Inflammatory macrophage (primary cell): ENCODE measurements at places on chromosomes 4 and X.

- DNase-seq = no peak
Observed at GRCh38 chr4:155571184-155571944, 95.3 kb upstream of the GUCY1A1 start.

DNA sequence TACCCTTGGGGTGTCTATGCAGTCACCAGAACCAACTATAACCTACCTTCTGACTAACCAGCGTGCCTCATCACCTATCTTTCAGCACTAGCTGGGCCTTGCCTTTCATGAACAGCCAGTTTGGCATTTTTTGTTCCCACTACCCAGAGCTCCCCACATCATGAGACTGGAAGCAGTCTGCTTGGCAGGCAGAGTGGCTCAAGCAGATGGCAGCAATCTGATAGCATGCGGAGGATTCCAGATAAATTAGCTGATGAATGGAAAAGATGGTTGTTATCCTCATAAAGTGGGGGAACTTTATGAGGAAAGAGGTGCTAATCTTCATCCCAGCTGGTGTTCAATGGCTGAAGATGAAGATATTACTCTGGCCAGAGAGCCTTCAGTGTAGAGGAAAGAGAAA is 243.2 kb upstream of the EDA2R start:
- no peak for DNase-seq

DNA sequence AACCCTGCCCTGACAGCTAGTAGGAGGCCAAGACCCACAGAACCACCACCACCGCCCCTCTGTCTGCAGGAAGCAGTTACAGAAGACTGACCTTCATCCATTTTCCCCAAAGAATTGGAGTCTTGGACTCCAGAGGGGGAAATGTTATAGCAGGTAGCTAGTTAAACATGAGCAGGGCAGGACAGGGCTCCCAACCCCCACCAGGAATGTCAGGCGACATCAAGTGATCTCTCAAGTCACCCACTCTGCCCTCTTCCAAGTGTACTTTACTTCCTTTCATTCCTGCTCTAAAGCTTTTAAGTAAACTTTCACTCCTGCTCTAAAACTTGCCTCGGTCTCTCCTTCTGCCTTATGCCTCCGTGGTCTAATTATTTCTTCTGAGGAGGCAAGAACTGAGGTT is 17.1 kb upstream of the AADAT start:
- DNase-seq = no peak

- DNase-seq = no peak
Observed at GRCh38 chr4:16824278-16824806, 74.1 kb downstream of the LDB2 start.
